ENCODE measurements at places on chromosomes 13 and 19. TPM values are rescaled to one million over a fixed set of nuclear protein-coding genes. Genes with fewer than 3 reads are reported as not detected.
A peak's percentile ranks its signal among the peaks of the same experiment; 100 is the strongest.

- DNase-seq: no peak
Measured at GRCh38 chr13:23990455-23990854, 93.2 kb upstream of the C1QTNF9B start.

GRCh38 chr13:112234131-112234875 lies 141.9 kb upstream of the SPACA7 start:
- no peak for DNase-seq

DNA sequence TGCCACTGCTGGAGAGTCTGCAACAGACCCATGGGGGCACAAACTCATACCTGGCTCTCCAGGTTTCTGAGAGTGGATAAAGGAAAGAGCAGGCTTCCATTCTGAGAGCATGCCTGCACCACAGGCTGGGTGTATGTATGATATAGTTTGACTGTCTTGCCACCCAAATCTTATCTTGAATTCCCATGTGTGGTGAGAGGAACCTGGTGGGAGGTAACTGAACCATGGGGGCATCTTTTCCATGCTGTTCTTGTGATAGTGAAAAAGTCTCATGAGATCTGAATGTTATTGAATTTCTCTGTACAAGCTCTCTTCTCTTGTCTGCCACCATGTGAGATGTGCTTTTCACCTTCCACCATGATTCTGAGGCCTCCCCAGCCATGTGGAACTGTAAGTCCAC lies 50.2 kb downstream of the ERICH6B start:
- DNase-seq: no peak

GRCh38 chr19:56966225-56966696 lies 125.7 kb upstream of the PEG3 start:
- DNase-seq: no peak

DNA sequence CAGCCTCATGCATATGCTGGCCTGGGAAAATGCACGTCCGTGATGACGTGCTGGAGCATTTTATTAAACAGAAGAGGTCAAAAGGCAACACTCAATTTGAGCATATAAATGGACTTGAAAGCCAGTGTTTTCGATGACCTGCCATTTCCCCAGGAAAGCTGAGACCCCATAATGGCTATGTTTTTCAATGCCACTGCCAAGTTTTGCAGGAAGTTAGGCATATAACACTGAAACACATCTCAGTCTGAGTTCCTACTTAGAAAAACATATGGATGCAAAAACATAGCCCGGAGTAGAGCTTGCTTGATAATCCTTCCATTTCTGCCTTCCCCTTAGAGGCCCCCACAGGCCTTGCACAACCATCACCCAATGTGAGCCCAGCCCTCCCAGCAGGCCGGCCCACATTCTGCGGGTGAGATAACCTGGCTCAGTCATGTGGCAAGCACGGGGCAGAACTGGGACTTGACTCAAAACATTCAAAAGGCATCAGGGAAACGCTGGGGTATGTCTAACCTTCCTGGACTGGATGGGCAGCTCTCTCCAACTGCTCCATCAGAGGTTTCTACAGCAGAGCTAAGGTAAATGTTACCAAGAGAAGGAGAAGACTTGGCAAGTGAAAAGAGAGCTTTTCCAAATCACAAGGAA lies 24.9 kb downstream of the EPS15L1 start:
- DNase-seq: no peak

DNA sequence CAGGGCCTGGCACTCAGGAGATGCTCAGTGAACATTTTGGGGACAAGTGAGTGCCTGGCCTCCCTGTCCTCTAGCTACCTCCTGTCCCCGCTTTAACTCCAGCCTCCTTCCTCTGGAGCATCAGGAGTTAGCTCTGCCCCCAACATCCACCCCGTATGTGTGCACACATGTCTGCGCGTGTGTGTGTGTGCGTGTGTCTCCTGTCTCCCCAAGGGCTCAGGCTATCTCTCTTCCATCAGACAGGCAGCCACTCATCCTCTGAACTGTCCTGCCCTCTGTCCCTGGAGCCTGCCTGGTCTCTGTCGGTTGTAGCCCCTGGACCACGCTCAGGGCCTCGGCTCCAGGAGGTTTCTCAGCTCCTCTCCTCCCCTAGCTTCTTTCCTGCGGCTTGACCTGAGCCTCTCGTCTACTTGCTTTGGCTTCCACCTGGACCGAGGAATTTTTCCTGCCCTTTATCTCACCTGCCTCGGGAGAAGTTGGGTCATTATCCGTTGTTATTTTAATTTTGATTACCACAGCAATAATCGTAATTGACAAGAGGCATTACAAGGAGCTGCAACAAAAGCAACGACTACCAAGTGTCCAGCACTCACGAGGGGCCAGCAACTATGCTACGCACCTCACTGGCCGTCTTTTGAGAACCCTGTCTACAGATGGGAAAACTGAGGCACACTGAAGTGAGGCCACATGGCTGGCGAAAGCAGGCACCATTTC lies 32.0 kb upstream of the ASF1B start:
- no peak for DNase-seq

GRCh38 chr13:41780715-41781706 lies 179.9 kb downstream of the VWA8 start:
- DNase-seq: peak; percentile 56

DNA sequence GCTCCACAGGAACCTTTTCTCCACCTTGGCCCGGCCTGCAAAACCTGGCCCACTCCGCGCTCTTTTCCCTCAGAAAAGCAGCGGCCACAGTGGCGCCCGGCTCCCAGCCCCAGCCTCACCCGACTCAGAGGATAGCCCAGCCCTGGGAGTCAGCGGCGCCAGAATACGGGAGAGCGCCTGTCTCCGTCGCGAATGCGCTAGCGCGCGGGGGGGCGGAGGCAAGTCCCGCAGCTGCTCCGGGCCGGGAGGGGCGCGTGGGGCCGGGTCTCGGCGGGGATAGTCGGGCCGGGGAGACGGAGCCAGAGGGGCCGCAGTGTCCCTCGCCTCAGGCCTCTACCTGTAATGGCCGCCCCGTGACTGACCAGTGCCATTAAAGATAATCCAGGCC lies at the start of gene ZFP30:
TSS of gene ZFP30 (minus strand) at position 165 of the 388 bp plus-strand sequence. CDS start 7,643 bp downstream, outside the sequence.
- no peak for DNase-seq

GRCh38 chr13:61777899-61778298 lies 362.2 kb upstream of the PCDH20 start:
- no peak for DNase-seq

GRCh38 chr19:7870571-7871436 lies 3.4 kb downstream of the PRR36 start:
- DNase-seq: no peak

- no peak for DNase-seq
Measured at GRCh38 chr19:45467456-45468158, at the start of gene FOSB. Gene FOSB, plus strand, starts transcription at chr19:45467996. Its CDS starts 591 bp downstream, at chr19:45468587.

DNA sequence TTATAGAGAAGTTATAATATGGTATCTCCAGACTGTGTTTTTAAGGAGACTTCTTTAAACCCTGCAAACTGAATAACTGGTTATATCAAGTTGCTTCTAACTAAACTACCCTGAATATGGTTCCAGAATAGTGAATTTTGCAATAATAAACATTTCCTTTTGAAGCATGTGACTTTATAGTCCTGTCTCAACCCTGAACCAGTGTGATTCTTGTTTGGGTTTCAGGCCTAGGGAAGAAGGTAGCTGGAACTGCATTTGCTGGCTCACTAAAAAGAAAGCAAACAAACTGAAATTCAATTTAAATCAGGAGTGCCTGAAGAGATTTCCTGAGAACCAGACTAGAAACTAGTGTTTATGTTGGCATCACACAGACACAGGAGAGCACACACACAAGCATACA lies 4.9 kb downstream of the ARHGEF7 start:
- no peak for DNase-seq

DNA sequence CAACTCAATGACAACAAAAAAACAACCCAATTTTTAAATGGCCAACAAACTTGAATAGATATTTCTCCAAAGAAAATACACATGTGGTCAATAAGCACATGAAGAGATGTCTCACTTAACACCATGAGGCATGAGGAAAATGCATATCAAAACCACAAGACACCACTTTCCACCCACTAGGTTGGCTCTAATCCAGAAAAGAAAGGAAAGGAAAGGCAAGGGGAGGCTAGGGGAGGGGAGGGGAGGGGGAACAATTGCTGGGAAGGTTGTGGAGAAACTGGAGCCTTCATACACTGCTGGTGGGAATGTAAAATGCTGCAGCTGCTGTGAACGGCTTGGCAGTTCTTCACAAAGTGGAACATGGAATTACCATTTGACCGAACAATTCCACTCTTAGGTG lies 854.3 kb downstream of the UQCRFS1 start:
- no peak for DNase-seq

DNA sequence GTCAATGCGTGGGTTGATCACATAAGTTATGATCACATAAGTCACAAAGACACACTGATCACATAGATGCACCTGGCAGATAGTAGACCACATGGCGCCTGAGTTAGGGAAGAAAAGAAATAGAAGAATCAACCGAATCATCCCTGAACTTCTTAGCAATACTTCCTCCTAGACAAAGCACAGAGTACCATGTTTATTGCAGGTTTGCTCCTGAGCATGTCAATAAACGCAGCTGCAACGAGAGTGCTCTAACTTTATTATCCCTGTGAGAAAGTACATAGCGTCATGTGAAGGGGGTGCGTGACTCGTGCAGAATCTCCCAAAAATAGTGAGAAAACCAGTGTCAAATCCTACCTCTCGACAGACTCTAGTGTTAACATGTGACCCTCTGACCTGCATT lies 17.3 kb downstream of the NCR1 start:
- DNase-seq: no peak

DNA sequence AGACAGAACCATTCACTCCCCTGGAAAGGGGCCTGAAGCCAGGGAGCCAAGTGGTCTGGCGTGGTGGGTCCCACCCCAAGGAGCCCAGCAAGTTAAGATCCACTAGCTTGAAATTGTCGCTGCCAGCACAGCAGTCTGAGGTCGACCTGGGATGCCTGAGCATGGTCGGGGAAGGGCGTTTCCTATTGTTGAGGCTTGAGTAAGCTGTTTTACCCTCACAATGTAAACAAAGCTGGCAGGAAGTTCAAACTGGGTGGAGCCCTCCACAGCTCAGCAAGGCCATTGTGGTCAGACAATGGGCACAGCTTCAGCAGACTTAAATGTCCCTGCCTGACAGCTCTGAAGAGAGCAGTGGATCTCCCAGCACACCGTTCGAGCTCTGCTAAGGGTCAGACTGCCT lies 195.6 kb upstream of the DACH1 start:
- no peak for DNase-seq

DNA sequence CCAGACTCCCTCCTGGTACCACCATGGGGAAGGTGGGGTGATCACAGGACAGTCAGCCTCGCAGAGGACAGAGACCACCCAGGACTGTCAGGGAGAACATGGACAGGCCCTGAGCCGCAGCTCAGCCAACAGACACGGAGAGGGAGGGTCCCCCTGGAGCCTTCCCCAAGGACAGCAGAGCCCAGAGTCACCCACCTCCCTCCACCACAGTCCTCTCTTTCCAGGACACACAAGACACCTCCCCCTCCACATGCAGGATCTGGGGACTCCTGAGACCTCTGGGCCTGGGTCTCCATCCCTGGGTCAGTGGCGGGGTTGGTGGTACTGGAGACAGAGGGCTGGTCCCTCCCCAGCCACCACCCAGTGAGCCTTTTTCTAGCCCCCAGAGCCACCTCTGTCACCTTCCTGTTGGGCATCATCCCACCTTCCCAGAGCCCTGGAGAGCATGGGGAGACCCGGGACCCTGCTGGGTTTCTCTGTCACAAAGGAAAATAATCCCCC lies 505 bp upstream of the CEACAM5 start:
- DNase-seq: no peak

DNA sequence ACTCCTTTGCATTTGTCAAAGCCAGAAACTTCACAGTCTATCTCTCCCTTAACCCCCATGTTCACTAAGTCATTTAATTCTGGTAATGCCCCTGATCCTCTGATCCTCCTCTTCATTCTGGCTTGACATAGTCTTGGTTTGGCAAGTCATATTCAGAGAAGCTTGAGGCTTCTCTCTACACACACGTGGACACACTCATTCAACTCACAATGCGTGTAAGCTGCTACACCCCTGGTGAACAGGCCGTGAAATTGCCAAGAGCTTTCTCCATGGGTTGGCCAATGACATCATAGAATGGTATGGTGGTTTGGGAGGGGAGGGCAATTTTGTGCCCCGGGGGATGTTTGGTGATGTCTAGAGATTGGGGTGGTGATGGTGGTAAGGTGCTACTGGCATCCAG lies 47.9 kb upstream of the FLT1 start:
- no peak for DNase-seq

DNA sequence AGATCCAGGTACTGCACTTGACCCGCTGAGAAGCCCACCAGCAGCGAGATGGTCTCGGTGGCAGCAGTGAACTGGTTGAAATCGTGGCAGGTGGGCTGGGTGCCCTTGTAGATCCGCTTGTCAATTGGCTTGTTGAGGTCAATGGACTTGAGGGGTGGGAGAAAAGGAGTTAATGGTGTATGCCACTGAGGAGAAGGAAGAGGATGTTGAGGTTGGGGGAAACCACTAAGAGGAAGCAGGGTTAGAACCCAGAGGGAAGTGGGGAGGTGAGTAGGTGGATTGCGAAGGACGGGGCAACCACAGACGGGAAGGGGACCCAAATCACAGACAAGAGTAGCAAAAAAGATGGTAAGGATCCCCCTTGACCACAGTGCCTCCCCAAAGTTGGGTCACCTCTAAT lies 1.7 kb downstream of the DMWD start:
- no peak for DNase-seq

- no peak for DNase-seq
Measured at GRCh38 chr13:47100214-47100853, 203.5 kb upstream of the HTR2A start.

DNA sequence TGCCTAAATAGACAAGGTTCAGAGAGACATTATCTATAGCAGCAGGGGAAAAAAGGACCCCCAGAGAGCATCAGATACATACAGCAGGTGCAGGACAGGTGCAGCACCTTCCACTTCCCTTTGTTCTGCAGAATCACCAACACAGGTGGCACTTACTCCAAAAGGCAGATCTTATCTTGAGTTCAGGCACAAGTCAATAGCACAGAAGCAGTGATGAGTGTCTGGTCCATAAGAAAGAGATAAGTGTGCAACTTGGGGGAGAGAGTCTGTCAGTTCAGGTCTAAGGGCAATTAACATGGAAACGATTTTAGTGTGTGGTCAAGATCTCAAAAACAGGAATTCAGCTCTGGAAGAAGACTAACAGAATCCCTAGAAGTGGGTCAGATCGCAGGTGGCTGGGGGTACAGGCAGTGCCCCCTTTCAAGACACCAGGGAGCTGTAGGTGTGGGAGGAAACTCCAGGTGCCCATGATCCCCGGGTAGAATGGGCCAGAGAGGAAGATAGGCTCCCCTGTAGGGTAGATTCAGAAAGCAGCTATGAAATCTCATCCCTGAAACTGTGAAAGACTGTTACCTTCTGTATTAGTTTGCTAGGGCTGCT lies 40.6 kb downstream of the TNFSF11 start:
- DNase-seq: no peak

GRCh38 chr19:57310792-57311191 lies 9.5 kb upstream of the ZNF543 start:
- DNase-seq: no peak

GRCh38 chr13:88068316-88068715 lies 397.1 kb downstream of the SLITRK5 start:
- DNase-seq: no peak

CLIP3 gene
- total RNA-seq: 0.51 TPM

SLC5A5 gene
- total RNA-seq: not detected

ACP4 gene
- not detected for total RNA-seq

ZSWIM9 gene
- total RNA-seq: 2.8 TPM

ZNF320 gene
- total RNA-seq: 18.9 TPM

ERICH4 gene
- not detected for total RNA-seq

GPR183 gene
- 0.17 TPM for total RNA-seq

CYP2S1 gene
- total RNA-seq: 24.7 TPM

KLK3 gene
- not detected for total RNA-seq

DACH1 gene
- not detected for total RNA-seq

Data from epithelial cell of proximal tubule (primary cell).